Stimulated activated CD4-positive, alpha-beta T cell treated with anti-CD3 and anti-CD28 coated beads, TNF-alpha, amount 100 ng/mL, for 48 hours (primary cell): ENCODE measurements at places on chromosomes 4 and X.

DNA sequence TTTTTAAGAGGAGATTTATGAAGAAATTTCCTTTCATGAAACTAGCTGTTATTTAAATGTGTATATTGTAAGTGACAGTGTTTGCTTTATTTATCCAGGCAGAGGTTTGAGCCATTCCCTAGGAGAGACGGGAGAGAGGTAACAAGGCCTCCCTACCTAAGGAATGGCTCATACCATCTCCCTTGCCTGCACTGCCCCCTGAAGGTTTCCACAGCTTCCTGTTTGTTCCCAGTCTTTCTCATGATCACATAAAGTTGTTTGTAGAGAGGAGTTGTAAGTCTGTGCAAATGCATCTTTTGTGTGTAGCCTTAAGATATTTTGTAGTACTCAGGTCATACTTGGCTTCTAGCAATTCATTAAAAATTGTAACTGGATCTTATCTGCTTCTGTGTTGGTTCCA lies 1504.5 kb upstream of the PCDH10 start:
- DNase-seq, result no peak

GRCh38 chrX:117990438-117990837 lies 126.2 kb downstream of the KLHL13 start:
- DNase-seq, result no peak

- no peak for DNase-seq
Measured at GRCh38 chrX:32572644-32573043, 638.7 kb downstream of the DMD start.

- no peak for DNase-seq
Measured at GRCh38 chr4:101291198-101291597, 56.1 kb downstream of the PPP3CA start.

- no peak for DNase-seq
Measured at GRCh38 chrX:136094962-136095361, 52.4 kb upstream of the FHL1 start.

- no peak for DNase-seq
Measured at GRCh38 chr4:159598602-159599001, 495.7 kb downstream of the RAPGEF2 start.

GRCh38 chrX:64580035-64580434 lies 184.8 kb upstream of the MTMR8 start:
- DNase-seq, result no peak

- DNase-seq, result no peak
Measured at GRCh38 chrX:57573754-57574153, 18.1 kb upstream of the ZXDB start.

DNA sequence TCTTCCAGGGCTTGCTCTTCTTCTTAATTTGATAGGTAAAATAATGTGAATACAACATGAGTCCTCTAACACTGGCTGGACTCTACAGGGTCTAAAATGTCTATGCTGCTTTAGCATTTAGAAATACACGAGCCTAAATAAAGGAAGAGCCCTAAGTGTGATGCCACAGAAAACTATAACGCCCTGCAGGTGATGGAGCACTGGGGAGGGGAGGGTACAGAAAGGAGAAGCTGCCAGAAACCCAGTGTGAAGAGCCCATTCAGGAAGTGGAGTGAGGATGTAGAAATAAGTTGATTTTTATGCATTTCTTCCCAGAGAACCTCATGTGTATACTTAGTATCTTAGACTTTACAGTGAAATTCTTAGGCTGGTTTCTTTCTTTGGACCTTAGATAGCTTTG lies 83.4 kb downstream of the TNIP2 start:
- DNase-seq, result no peak
